Right hindlimb (tissue), 1 donor: ENCODE measurements at places on chromosomes 6 and 20.

DNA sequence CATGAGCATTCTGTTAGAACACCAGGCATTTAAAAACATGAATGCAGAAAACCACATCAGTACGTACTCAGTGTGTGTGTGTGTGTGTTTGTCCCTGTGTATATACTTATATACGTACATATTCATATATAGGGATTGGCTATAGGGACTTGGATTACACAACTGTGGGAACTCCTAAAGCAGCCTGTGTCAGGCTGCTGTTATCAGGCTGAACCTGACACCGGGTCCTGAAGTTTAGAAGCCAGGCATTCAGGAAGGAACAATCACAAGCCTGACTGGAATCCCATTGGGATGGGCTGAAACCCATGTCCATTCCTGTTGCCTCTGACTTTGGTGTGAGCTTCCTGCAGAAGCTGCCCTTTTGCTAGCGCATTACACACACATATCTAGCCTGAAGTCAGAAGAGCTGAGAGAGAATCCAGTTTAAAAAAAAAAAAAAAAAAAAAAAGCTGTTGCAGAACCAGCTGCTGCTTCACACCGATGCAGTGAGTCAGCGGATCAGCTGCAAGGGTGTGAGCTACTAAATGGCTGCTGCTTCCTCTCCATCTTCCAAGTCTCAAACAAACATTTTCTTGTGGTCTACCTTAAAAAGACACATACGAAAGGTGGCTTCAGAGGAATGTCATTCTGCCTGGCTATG is 348.1 kb downstream of the THBS2 start:
- no peak for DNase-seq

GRCh38 chr6:49151957-49152356 is 311.1 kb downstream of the MMUT start:
- no peak for DNase-seq

DNA sequence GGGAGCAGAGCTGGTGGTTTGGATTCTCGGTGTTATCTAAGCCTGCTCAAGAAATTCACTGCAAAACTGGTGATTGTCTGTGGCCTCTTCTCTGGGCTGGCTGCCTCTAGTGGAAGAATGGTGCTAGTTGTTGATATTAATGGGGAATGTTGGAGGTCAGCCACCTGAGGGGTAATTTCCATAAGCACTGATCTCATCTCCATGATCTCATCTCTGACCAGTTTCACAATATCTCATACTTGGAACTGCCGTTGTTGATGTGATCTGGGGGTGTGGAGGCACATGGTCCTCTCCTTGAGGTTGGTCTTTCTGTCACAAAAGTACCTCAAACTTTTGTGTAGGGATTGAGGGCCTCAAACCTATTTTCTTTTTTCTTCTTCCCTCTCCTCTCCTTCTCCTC is 102.6 kb downstream of the CD109 start:
- DNase-seq = peak; percentile 36

DNA sequence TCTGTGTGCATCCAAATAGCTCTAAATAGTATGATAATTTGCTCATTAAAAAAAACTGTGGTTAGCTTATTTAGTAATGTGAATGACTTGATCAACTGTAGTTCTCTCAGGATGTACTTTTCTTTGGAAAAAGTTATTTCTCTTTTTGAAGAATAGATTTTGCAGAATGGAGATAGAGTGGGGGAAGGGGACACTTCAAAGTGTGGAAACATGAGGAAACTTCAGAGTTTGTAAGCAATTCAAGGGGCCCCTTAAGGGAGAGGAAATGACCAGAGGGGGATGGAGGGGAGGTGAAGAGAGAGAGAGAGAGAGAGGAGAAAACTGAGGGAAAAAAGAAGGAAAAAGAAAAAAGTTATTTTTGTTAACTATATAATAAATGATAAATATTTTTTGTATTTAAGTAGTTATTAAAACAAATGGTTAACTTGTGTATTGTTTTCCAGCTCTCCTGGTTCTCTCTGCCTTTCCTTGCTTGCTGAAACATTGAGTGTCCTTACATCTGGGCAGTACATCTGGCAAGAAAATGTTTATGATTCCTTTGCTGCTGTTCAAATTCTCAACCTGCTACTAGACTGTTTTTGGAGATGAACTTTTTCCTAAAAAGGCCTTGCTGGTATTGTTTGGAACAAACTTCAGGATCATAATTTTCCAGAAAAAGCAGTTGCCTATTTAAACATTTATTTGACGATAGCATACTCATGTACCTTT is 497.5 kb upstream of the CITED2 start:
- no peak for DNase-seq

GRCh38 chr6:88086792-88087191 is 39.2 kb downstream of the SPACA1 start:
- no peak for DNase-seq

DNA sequence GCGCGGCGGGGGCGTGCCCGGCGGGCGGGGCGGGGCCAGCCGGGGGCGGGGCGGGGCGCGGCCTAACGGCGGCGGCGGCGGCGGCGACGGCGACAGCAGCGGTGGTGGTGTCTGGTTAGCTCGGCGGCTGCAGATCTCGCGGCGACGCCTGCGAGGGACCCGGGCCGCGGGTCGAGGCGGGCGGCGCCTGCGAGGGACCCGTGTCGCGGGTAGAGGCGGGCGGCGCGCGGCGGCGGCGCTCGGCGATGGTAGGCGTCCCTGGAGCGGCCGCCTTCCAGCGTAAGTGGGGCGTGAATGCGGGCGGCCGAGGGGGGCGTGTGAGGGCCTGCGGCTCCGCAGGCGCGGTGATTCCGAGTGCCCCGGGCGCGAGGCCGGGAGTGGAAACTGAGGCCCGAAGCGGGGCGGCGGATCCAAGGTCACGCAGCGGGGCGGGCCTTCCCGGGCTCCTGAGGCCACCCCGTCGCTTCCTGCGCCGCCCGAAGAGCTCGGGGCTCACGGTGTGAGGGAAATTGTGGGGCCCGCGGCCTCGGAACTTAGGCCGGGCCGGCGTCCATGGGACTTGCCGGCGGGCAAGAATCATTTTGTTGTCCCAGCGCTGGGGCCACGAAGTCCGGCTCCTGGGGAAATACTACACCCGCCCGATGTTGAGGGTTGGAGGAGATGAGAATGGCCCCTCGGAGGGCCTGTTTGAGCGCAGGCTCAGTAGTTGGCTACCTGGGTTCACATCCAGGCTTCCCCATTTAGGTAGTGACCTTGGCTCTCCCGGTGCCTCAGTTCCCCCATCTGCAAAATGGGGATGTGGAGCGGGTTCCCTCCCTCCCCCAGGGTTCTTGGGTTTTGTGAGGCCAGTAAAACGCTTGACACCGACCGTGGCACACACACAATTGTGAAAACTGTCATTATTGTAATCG is at the start of gene CBFA2T2:
Gene CBFA2T2, plus strand, starts transcription at position 74 of the 911 bp plus-strand sequence. Its CDS starts 172 bp downstream, at position 246.
- DNase-seq = no peak
